ENCODE measurements at places on chromosomes 7 and 10.
A peak's percentile ranks its signal among the peaks of the same experiment; 100 is the strongest.

GRCh38 chr7:153532326-153532725 lies 519.9 kb upstream of the DPP6 start:
- no peak for DNase-seq

GRCh38 chr10:119268428-119268827 lies 61.1 kb downstream of the GRK5 start:
- peak; percentile 8 for DNase-seq

DNA sequence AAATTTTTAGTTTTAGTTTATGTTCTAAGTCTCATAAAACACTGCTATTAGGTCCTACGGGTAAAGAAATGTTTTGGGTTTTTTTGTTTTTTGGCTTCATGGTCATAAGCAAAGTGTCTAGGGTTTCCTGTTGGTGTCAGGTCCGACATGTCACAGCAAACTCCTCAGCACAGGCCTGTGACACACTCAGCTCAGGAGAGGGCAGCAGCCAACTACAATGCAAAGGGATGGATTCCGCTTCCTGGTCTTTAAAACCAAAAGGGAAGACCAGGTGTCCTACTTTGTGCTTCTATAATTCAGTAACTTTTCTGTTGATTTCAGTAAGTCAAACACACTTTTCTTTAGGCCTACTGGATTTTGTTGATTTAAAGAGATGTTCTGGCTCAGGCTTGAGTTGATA lies 83.8 kb upstream of the MACROH2A2 start:
- DNase-seq, result no peak

DNA sequence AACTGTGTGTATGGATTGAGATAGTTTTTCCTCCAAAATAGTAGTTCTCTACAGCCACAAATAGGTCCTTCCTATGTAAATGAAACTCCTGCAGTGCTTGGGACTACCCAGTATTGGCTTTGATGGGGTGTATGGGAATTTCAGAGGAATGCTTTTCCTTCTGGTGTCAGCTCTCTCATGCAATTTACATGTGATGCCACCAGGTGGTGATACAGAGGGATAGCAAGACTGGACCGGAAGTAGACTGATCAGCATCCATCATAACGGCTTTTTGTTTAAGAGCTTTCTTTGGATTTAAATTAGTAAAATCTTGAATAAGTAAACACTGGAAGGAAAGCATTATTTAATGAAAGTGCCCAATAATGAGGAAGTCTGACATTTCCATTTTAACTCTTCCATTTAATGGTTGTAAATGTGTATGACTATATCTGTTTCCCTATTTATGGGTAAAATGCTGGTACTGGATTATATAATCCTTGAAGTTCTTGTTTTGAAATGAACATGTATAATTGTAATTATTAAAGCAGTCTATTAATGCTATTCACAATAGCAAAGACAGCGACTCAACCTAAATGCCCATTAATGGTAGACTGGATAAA lies 22.7 kb downstream of the DYNC1I1 start:
- no peak for DNase-seq

- peak; percentile 64 for DNase-seq
These were observed 19.7 kb downstream of the UBTD1 start for GRCh38 chr10:97518301-97519043.

GRCh38 chr7:47147213-47147631 lies 434.7 kb downstream of the TNS3 start:
- DNase-seq, result no peak

DNA sequence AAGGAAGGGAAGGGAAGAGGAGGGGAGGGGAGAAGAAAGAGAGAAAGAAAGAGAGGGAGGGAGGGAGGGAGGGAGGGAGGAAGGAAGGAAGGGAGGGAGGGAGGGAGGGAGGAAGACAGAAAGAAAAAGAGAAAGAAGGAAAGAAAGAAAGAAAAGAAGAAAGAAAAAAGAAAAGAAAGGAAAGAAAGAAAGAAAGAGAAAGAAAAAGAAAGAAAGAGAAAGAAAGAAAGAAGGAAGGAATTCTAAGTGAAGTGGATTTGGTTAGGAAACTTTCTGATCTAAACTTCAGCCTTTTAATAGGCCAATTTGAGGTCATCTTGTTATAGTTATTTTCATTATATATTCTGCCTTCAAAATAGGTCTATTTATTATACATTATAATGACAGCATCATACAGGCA lies 4.3 kb downstream of the CAV2 start:
- DNase-seq, result no peak

- DNase-seq, result no peak
These were observed 55.6 kb downstream of the CRTAC1 start for GRCh38 chr10:97974526-97975525.

DNA sequence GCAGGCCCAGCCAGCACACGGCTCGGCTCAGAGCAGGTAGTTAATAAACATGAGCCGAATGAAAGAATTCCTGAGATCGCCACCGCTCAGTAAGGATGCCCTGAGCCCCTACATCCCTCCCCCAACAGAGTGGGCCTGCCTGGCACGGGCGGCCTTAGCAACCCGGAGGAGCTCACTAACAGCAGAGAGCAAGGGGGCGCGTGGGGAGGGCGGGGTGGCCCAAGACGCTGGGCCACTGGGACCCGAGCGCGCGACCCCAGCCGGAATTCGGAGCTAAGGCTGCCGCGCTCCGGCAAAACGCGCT lies 403 bp upstream of the ENO4 start:
- no peak for DNase-seq

DNA sequence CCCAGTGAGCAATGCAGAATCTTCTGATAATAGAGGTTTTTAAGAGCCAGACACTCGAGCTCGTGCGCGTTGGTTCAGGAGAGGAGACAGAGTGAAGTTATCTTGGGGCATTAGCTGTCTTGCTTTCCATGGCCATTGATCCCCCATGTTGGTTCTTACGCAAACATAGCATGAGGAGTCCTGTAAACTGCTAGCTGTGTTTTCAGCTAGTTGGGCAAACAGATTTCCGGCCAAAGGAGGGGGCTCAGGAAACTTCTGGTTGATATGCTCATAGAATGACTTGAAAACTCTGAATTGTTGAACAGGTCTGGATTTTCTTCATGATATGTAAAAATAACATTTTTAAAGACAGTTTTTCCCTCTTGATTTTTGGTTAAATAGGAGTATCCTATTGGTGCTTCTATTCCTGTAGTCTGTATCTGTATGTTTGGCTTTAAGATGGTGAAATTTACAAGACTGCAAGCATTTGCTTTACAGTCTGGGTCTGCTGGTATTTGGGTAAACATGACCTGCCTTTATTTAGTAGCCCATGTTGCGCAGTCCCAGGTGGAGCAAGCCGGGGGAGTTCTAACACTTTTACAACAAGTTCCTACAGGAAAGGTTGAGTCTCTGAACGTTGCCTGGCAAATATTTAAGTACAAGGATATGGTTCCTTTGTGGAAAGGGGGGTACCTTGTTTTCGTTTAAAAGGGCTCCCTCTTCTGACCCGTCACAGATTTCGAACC lies 218.4 kb upstream of the KCND2 start:
- DNase-seq, result no peak

GRCh38 chr10:51405580-51406351 lies 293.6 kb downstream of the CSTF2T start:
- DNase-seq, result peak; percentile 36

GRCh38 chr7:5077740-5078139 lies 32.1 kb downstream of the RBAK start:
- DNase-seq, result no peak

GRCh38 chr7:14924398-14924797 lies 21.8 kb upstream of the DGKB start:
- DNase-seq, result no peak

DNA sequence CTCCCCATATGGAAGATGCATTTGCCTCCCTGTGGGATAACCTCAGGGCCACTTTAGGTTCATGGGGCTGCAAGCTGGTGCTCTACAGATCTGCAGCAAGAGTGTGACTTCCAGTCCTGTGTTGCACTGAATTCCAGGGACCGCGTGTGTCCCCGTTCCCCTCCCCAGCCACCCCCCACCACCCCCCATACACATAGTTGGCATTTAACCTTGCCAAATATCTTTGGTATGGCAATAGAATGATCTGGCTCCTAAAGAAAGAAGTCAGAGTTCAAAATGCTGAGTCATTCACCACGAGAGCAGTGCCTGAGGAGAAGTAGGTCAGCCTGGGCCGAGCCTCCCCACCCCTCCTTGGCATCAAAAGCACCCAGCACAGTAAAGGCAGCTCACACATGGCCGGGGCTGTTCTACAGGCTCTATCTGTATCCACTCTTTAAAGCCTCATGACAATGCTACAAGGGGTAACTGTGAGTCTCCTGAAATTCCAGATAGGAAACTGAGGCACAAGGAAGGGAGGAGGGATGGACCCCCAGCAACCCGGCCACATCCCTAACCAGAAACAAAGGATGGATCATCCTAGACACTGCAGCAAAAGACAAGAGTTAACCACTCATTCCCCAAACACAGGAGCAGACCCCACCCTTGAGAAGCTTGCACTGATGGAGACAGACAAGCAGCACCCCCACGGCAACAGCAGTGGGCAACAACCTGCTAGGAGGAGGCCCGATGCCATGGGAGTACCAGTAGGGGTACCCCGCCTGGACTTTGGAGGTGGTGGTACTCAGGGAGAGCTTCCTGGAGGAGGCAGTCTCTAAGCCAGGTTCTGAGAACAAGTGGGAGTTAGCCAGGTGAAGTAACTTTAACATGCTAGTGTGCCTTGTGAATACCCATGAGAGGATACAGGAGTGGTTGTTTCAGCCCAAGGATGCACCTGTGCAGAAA lies 70.3 kb upstream of the NANOS1 start:
- no peak for DNase-seq

GRCh38 chr10:33235251-33235884 lies 99.1 kb downstream of the NRP1 start:
- no peak for DNase-seq

DNA sequence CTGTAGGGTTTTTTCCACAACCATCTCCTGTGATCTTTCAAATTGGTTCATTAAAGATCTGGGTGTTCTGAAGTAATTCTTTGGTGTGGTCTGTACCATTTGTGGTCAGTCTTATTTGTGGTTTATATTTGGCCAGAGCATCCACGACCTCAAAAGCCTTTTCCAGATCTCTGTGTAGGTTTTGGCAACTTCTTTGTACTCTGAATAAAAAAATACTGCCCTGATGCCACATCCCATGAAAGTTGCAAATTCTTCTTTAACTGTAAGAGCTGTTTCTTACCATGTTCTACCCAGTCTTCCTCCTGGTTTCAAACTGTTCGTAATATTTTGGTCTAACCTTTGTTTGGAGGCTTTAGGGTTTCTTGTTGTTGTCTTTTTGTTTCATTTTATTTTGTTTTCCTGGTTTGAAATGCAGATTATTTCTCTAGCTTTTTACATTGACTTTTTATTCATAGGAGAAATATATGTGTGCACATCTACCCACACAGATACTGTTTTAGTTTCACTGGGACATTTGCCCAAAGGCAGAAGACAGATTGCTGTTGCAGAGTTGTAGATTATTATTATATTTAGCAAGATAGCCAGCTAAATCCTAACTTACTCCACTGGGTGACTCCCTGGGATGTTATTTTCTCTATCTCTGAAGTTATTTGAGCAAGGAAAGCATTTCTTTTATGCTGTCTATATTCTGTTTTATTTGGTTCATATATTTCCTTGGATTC lies 123.2 kb upstream of the SAMD8 start:
- no peak for DNase-seq

DNA sequence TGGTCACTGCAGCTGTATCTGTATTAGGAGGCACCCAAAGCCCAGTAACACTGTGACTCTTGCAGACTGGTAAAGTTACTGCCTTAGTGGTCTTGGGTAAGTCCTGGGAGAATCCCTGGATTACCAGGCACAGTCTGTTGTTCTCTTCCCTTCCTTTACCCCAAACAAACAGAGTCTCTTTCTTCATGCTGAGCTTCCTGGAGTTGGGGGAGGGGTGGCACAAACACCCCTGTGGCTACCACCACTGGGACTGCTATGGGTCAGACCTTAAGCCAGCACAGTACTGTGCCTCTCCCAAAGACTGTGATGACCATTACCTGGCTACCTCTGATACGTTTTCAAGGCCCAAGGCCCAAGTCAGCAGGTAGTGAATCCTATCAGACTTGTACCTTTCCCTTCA lies 59.9 kb upstream of the FAM3C start:
- DNase-seq, result no peak

GRCh38 chr7:30914596-30914995 lies 2.9 kb downstream of the AQP1 start:
- no peak for DNase-seq

GRCh38 chr7:88344956-88345832 lies 38.5 kb upstream of the STEAP4 start:
- DNase-seq, result peak; percentile 60

DNA sequence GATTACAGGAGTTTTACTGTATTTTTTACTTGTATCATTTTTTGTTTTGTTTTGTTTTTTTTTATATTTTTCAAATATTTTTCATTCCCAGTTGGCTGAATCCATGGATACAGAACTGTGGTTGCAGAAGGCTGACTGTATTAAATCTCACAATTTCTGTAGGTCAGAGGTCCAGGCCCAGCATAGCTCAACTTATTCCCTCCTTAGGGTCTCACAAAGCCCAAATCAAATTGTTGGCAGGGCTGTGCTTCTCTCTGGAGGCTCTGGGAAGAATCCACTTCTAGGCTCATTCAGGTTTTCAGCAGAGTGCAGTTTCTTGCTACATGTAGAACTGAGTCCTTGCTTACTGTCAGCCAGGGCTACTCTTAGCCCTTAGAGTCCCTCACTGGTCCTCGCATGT lies 22.6 kb downstream of the TSPAN14 start:
- peak; percentile 26 for DNase-seq

- no peak for DNase-seq
These were observed 125.7 kb upstream of the RNF32 start for GRCh38 chr7:156514851-156515250.

- no peak for DNase-seq
These were observed 374.1 kb upstream of the NRP1 start for GRCh38 chr10:33708561-33708960.

- DNase-seq, result no peak
These were observed 4.2 kb upstream of the PRAP1 start for GRCh38 chr10:133342942-133343341.

GRCh38 chr7:53101026-53101425 lies 65.6 kb downstream of the POM121L12 start:
- no peak for DNase-seq

DNA sequence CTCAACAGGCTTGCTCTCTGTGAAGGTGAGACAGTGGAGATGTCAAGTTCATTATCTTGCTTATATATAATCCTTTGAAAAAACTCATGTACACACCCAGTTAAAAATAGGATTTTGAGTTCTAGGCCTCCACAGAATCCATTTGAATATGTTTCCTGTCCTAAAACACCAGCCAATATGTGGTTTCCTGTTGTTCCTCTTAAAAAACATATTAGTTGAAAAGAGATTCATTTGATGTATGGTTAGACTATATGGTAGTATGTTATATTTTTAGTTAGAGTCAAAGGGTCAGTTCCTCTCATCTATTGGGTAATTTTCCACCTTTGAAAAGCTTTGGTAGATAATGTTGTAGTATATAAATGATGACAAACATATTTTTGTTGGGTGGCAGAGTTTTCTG lies 16.0 kb downstream of the PPP1R9A start:
- no peak for DNase-seq

- no peak for DNase-seq
These were observed 124.7 kb downstream of the ARID5B start for GRCh38 chr10:62025901-62026879.
